ENCODE measurements at places on chromosomes 1 and 21. TPM values are rescaled to one million over a fixed set of nuclear protein-coding genes. Genes with fewer than 3 reads are reported as not detected.

The PFKFB2 gene
- 17.0 TPM for polyA plus RNA-seq

The ICOSLG gene
- 6.1 TPM for polyA plus RNA-seq

The C8A gene
- polyA plus RNA-seq = not detected

The NUDT4B gene
- 0.57 TPM for polyA plus RNA-seq

The KRTAP10-11 gene
- polyA plus RNA-seq = not detected

The WDR77 gene
- polyA plus RNA-seq = 45.4 TPM

The PPM1J gene
- polyA plus RNA-seq = 0.93 TPM

The TXNIP gene
- 478 TPM for polyA plus RNA-seq

- DNase-seq = no peak
Measured at GRCh38 chr1:16367258-16367967, 371 bp downstream of the SZRD1 start.

- no peak for DNase-seq
Measured at GRCh38 chr1:61190618-61191432, 108.5 kb downstream of the NFIA start.

DNA sequence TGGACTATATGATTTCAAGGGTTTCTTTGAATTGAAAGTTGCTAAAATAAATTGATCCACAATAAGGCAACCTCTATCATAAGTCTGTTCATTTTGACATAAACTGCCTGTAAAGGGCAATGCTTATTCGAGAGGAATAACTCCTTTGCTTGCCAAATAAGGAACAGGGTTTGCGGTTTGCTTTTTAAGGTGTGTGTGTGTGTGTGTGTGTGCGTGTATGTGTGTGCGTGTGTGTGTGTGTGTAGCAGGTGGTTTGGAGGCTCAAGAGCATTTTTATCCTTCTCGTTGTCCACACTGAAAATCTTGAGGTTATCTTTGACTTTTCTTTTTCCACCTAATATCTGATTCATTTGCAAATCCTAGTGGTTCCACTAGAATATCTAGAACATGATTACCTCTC, 13.1 kb upstream of the NGF start:
- no peak for DNase-seq

- DNase-seq = no peak
Measured at GRCh38 chr1:154093699-154094098, 61.2 kb downstream of the NUP210L start.

DNA sequence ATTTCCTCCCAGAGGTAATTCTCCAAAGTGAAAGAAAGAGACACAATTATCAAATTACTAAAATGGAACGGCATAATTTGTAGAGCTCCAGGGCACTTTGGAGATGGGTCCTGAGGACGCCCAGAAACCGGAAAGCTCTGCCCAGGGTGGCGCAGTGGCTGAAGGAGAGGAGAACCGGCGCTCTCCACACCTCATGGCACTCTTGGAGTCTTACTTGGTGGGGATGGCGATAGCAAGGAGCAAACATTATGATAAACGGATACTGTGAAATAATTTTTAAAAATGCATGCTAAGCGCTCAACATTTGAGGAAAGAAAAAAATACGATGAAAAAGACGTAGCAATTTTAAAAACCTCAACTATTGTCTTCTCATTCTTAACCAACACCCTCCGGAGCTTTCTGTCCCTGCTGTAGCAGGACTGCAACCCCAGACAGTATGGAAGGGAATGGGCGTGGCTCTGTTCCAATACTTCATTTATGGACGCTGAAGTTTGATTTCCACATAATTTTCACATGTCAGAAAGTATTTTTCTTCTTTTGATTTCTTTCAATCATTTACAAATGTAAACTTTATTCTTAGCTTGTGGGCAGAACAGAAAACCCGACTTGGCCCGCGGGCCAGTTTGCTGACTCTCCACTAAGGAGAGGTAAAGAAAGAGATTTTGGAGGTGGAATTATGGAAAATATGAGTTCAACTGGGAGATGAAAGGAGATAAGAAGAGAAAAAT, 1.1 kb downstream of the S100A11 start:
- DNase-seq = peak; percentile 20

DNA sequence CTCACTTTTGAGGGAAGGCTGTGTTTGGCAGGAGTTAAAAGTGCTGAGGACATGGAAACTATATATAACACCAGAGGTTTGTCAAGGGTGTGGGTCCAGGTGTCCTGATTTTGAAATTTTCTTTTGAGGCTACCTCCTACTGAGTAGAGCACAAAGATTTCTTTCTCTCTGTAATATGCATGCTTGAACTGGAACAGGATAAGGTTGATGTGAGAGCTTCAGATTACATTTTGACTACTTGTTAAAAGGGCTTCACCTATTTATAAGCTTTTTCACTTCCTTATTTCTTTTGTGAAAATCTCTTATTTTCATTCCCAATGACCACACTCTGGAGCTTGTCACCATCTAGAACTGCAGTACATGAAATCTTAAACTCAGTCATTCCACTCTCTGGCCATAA, 59.8 kb upstream of the PLA2G4A start:
- no peak for DNase-seq

- no peak for DNase-seq
Measured at GRCh38 chr1:67175530-67176087, 9.4 kb downstream of the IL23R start.

DNA sequence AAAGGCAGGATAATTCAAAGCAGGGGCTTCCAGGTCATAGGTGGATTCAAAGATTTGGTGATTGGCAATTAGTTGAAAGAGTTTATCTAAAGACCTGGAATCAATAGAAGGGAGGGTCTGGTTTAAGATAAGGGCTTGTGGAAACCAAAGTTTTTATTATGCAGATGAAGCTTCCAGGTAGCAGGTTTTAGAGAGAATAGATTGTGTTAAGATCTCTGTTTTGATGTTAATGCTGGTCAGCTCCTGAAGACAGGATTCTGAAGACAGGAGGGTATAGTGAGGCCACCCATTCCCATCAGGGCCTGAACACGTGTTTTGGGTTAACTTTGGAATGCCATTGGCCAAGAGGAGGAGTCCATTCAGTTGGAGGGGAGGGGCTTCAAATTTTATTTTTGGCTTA, 6.1 kb upstream of the PTBP2 start:
- DNase-seq = no peak

DNA sequence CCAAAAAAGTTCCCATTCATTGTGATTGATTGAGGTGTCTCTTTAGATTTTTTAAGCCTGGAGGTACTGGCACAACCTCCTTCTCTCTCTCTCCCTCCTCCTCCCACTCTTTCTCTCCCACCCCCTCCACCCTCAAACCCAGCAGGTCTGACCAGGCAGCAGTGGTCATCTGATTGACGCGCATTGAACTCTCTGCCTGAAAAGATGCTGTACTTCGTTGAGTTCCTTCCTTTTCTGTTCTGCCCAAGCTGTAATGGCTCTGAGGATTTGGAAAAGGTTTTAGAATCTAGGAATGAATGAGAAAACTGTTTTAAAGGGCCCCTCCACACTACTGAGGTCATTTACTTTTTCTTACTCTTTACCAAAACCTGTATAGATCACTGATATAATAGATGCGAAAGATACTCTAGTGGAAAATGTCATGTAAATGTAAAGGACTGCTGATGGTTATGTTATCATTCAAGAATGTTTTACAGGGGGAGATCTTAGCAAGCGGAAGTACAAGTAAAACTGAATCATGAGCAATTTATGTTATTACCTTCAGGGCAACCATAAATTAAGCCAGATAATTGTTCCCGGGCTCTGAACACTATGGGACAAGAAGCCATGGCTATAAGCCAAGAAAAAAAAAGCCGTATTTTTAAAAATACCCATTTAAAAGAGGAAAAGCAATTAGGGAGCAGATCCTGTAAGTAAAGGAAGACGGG, 25.2 kb upstream of the DYRK1A start:
- DNase-seq = no peak

DNA sequence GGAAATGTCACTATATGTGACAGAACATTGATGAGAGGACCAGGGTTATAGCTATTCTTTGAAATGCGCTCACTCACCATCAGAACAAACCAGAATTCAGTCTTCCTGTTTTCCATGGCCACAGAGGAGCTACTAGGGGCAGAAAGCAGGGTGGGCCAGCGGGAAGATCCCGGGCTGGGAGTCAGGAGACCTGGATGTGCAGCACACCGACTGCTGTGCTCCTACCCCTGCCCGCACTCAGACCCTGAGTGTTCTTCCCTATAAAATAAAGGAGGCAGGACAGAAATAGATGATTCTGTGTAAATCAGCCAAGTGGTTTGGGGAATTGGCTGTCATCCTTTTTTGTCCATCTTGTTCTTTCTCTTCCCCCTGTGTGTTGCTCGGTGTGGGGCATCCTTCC, 21.0 kb downstream of the MTARC1 start:
- DNase-seq = no peak

DNA sequence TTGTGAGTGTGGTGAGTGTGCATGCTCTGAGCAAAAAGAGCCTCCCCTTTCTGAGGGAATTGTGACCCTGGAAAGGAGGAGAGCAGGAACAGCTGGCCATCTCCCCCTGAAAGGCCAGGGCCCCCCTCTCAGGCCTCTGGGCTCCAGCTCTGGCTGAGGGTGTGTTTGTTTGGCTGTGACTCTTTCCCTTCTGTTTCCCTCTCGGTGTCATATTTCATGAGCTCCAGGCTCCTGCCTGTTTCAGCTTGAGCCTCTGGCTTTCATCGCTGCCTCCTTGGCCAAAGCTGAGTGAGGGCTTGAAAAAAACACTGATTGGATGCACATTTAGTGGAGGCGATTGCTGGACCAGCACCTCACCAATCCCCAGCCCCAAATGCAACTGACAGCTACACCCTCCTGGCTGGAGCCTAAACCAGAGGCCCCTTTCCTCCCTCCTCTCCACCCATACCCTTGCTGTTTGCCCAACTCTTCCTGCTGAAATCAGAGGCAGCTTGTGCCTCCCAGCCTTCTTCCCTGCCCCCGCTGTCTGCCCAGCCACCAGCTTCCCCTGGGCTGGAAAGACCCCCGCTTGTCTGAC, 64.1 kb downstream of the DDR2 start:
- peak; percentile 89 for DNase-seq

GRCh38 chr1:182376936-182377574, 14.5 kb downstream of the GLUL start:
- no peak for DNase-seq

DNA sequence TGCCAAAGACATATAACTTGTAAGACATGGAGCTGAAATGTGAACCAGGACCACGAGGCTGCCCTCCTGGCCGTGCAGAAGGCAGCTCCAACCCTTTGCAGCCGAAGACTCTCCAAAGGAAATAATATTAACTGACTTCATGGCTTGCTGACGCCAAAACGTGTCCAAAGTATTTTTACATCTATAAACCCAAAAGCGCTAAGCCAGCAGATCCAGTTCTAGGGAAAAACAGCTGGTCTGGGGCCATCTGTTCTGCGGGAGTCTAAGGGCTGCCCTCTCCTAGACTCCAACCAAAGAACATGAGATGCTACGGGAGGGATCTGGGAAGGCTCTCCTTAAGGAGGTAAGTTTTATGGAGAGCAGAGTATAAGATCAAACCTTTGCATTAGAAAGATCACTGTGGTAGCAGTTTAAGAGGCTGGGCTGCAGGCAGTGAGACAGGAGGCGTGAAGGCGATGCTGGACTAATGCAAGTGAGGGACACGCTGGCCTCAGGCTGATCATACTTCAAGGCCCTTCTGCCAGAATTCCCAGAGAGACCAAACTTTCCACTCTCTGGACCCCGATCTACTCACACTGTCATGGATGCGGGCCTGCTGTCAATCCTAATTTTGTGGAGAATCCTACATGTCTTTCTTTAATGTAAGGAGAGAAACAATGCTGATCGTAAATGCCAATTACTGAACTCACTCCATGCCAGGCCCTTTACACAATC, 1.2 kb downstream of the TMEM53 start:
- no peak for DNase-seq

- DNase-seq = no peak
Measured at GRCh38 chr1:8926707-8927694, 18.7 kb upstream of the CA6 start.

DNA sequence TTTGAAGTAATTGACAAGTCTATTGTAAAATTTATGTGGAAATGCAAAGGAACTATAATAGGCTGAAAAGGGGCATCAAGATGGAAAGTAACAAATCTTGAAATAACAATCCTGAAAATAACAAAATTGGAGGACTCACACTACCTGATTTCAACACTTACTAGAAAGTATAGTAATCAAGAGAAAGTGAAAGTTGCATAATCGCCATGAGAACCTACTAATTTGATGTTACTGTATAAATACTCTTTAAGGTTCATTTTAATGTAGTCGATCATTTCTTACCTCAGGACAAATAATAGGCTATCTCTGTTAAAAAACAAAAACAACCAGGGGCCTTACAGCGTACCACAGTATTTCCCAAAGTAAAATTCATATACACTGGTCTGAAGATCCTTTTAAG, 71.7 kb downstream of the EDEM3 start:
- no peak for DNase-seq

DNA sequence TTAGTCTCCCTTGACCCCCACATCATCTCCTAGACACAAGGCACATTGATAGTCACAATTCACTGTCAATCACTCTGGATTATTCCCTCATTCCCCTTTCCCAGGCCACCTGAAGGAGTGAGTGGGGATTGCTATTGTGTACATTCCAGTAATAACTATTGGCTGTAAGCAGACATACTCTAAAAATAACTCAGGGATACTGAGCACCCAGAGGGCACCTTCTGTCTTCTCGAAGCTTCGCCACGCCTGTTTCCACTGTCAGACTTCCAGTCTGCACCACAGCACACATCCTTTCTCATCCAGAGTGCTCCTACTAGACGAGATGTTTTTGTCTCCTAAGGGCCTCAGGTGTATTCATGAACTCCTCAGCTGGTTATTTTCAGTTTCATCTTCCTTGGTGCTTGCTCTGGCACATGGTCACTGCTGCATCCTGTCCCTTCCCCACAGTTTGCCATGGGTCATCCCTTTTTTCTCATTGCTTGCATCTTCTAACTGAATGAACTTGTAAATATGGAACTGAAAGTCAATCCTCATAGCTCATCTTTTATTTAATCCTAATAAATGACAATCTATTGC, 848 bp upstream of the APOBEC4 start:
- no peak for DNase-seq

- no peak for DNase-seq
Measured at GRCh38 chr1:180267761-180268555, 37.9 kb downstream of the LHX4 start.

DNA sequence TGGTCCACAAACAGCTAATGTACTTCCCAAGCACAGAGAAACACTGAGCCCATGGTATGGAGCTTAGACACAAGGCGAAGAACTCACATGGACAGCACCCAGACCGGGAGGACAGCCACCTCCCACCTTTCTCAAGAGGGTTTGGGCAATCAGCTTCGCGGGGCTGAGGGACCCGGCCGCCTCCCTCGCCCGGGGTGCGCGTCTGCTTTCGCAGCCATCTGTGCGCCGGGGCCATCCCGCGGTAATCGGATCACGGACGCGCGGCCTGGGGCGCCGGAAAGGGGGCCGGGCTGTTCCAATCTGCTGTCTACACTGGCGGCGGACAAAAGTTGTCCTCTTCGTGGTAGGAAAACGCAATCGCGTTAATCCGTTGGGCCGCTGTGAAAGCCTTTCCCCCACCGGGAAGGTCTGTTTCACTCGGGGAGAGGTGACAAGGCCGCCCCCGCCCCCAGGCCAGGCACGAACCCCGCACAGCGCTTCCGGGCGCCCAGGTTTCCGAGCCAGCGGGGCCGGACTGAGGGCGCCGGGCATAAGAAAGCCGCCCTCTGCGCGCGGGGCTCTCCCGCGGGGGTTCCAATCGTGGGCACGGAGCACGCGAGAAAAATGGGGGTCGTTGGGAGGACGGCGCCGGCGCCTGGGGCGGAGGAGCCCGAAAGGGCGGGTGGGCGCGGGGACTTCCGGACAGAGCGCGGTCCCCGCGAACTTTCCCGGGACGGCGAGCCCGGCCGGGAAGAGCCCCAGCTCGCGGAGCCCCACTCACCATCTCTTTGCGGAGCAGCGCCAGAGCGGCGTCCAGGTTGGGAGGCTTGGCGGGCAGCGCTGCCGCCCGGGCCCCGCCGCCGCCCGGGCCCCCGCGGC, 664 bp downstream of the FAM89A start:
- DNase-seq = no peak
